ENCODE measurements at places on chromosomes 11 and 22.
A peak's percentile ranks its signal among the peaks of the same experiment; 100 is the strongest.

GRCh38 chr11:58525037-58525614 lies 17.2 kb upstream of the OR5B21 start:
- H3K4me1 ChIP-seq = peaks cover 9% of the 10 kb centered on the region
- H3K4me3 ChIP-seq = no peak overlapping the region
- no peak for DNase-seq
- no peak overlapping the region for H3K27ac ChIP-seq

DNA sequence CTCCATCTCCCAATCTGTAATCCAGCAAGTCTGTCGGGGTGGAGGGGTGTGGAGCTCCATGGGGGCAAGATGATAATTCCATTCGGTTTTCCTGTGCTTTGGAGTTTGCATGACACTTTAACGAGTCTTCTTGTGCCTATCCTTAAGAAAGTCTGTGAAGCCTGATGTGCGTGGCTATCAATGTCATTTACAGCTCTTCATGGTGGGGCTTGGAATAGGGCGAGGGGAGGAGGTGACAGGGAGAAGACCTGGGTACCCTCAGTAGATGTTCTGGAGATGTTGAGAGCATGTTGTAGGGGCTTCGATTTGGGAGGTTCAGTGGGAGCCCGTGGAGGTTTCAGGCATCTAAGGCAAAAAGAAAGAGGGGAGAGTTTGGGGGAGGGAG lies 579 bp upstream of the PHLDB1 start:
- peaks cover 6% of the 10 kb centered on the region for H3K36me3 ChIP-seq
- peaks cover 5% of the 10 kb centered on the region for H3K27me3 ChIP-seq
- peak overlapping the region; percentile 81 for H3K27ac ChIP-seq
- H3K4me3 ChIP-seq = no peak overlapping the region
- no peak for DNase-seq

- DNase-seq = no peak
- H3K4me1 ChIP-seq = no peaks in the 10 kb centered on the region
These were observed at the start of gene TMPRSS6 for GRCh38 chr22:37109242-37109917. Gene TMPRSS6, minus strand, starts transcription at chr22:37109713. Its CDS starts 6,296 bp downstream, at chr22:37103417.

DNA sequence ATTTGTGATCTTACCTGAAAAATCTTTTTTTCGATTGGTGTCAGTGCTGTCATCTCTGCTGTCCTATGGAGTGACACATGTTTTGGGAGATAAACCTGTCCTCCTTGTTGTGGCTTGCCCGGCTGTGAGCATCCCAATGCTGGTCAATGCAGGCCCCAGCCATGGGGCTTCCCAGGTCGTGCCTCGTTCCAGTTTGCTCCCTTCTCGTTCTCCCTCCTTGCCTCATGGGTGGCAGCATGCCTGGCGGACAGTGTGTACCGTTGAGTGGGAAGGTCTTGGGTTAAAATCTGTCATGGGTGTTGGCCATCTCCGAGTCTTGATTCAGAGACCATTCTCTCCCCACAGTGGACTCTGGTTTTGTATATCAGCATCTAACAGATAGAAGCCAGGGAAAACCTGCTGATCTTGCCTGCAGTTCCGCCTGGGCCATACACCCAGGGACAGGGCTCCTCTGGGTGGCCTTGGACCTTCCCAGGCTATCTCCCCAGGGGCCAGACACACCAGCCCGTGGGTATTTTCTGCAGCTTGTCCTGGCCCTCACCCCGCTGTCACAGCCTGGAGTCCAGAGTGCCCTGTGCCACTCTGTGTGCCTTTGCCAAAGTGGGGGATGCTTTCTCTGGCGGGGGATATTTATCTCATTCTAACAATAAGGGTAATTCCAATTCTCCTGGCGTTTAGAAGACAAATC lies 208.1 kb downstream of the TBC1D22A start:
- H3K4me3 ChIP-seq = no peak overlapping the region
- peaks cover 10% of the 10 kb centered on the region for H3K4me1 ChIP-seq
- no peaks in the 10 kb centered on the region for H3K27me3 ChIP-seq
- peaks cover 17% of the 10 kb centered on the region for H3K36me3 ChIP-seq

DNA sequence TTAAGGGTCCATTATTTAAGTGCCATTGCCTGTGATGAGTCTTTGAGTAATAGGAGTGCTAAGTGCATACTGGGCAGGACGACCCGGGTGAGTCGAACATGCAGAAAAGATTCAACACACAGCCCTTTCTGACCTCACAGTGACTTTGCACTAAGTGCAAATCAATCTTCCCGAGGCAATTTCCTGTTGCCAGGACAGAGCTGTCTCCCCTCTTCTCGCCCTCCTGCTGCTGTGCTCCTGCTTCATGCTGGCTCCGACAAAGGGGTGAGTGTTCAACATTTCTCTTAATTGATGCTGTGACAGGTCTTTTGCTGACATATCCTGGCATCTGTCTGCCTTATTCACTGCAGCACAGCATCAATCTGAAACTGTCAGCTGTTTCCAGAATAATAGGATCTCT lies 42.0 kb downstream of the MCHR1 start:
- H3K27ac ChIP-seq = no peak overlapping the region
- H3K4me1 ChIP-seq = peaks cover 14% of the 10 kb centered on the region
- H3K27me3 ChIP-seq = no peaks in the 10 kb centered on the region
- H3K36me3 ChIP-seq = no peaks in the 10 kb centered on the region

All from suprapubic skin (tissue), 4 donors.